ENCODE measurements at places on chromosomes 3 and 15.

- no peak for DNase-seq
These were observed 150.7 kb downstream of the TMCO5A start for GRCh38 chr15:38085114-38085513.

- DNase-seq = no peak
These were observed 22.1 kb downstream of the PLA2G4D start for GRCh38 chr15:42072141-42072685.

- no peak for DNase-seq
These were observed 48.2 kb downstream of the HMG20A start for GRCh38 chr15:77468896-77469295.

GRCh38 chr3:9760779-9761505 lies 8.8 kb downstream of the CAMK1 start:
- DNase-seq = no peak

DNA sequence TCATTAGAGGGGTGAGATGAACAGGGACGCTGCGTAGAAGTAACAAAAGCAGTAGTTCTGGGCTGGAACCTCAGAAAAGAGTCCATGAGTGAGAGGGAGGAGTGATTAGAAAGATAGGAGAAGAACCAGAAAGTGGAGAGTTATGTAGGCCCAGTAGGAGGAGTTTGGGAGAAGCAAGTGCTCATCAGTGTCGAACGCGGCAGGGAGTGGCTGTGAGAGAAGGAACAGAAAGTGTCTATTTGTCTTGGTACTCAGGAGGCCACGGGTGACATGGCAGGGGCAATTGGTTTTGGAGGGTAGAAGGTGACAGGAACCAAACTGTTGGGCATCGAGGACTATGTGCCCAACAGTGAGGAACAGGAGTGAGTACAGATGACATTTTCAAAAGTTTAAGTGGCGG lies 1.3 kb upstream of the INSYN1 start:
- no peak for DNase-seq

GRCh38 chr3:151024339-151024738 lies 51.8 kb upstream of the CLRN1 start:
- DNase-seq = no peak

- no peak for DNase-seq
These were observed 160.3 kb downstream of the MTHFS start for GRCh38 chr15:79736435-79737000.

DNA sequence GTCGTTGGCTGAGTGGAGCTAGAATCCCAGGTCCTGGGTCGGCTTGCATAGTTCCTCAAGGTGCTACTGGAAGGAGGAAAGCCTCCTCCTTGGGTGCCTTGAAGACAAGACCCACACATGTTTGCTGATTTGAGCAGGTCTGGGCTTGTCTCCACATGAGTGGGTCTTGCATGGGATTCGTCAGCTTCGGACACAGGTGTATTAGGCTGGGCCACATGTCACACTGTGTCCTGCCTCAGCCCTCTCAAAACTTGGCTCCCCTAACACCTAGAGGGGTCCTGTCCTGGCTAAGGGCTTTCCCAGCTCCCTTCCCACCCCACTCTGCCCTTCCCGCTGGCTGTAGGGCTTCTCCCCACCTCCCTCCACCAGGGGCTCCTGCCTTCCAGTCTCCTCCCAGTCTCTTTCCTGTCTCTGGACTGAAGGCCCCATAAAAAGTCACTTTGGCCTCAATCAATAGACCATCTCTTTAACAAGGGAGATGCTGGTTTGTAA lies 73.0 kb upstream of the ADPGK start:
- no peak for DNase-seq

GRCh38 chr3:167691366-167691765 lies 37.6 kb upstream of the WDR49 start:
- no peak for DNase-seq
